Vein endothelial cell (primary cell): ENCODE measurements at places on chromosomes 4 and X. TPM values are rescaled to one million over a fixed set of nuclear protein-coding genes. Genes with fewer than 3 reads are reported as not detected.

Gene NPNT
- total RNA-seq, result 0.10 TPM in 1 of 2 replicates, not detected in the other

Gene NUDT11
- total RNA-seq, result 0.33 and 2.4 TPM in 2 replicates

Gene CDKL2
- total RNA-seq, result 0.29 and 0.65 TPM in 2 replicates

Gene CTSO
- 4.9 and 5.6 TPM in 2 replicates for total RNA-seq

Gene RTL3
- under 0.01 and 0.10 TPM in 2 replicates for total RNA-seq

Gene NUP54
- total RNA-seq, result 50.3 and 54.7 TPM in 2 replicates

Gene FAM47A
- total RNA-seq, result not detected in 2 replicates

Gene PROM1
- total RNA-seq, result 0.10 TPM in 1 of 2 replicates, not detected in the other

Gene BEX3
- total RNA-seq, result 111 and 178 TPM in 2 replicates

Gene VCX
- not detected in 2 replicates for total RNA-seq

Gene TENT5D
- not detected in 2 replicates for total RNA-seq

Gene GAGE12J
- total RNA-seq, result not detected in 2 replicates

Gene POU3F4
- total RNA-seq, result not detected in 2 replicates

Gene TRIM75
- not detected in 2 replicates for total RNA-seq

Gene ENOX2
- 10.5 and 13.2 TPM in 2 replicates for total RNA-seq
